SJCRH30 (cell line): ENCODE measurements at places on chromosomes 2 and 18. TPM values are rescaled to one million over a fixed set of nuclear protein-coding genes. Genes with fewer than 3 reads are reported as not detected.

The COL6A3 gene
- total RNA-seq: 0.04 TPM in 1 of 2 replicates, not detected in the other

The TDRD15 gene
- 0.02 TPM in 1 of 2 replicates, not detected in the other for total RNA-seq

The BABAM2 gene
- total RNA-seq: 33.2 and 37.3 TPM in 2 replicates

The PEX13 gene
- total RNA-seq: 37.9 and 40.0 TPM in 2 replicates

The CENPA gene
- 50.2 and 52.9 TPM in 2 replicates for total RNA-seq

The ACVR1C gene
- total RNA-seq: 2.8 and 3.4 TPM in 2 replicates

The PLGLB1 gene
- 0.81 and 1.0 TPM in 2 replicates for total RNA-seq

The ZDBF2 gene
- 25.6 and 27.7 TPM in 2 replicates for total RNA-seq

The CFAP221 gene
- total RNA-seq: not detected in 2 replicates

DNA sequence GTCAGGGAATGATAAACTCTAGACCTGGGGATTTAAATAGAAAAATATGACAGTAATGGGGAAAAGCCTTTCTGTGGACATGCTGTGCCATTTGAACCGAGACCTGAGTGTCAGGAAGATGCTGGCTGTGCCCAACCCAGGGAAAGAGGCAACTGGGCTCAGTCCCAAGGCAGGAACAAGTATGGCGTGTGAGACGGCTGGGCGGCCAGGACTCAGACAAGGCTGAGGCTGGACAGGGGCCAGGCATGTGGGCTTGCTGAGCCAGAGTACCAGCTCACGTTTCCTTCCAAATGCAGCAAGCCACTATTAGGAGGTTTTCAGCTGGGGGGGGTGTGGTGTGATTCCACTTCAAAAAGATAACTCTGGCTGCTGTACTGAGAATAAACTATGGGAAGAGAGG, 92.4 kb downstream of the INPP5D start:
- DNase-seq: no peak

DNA sequence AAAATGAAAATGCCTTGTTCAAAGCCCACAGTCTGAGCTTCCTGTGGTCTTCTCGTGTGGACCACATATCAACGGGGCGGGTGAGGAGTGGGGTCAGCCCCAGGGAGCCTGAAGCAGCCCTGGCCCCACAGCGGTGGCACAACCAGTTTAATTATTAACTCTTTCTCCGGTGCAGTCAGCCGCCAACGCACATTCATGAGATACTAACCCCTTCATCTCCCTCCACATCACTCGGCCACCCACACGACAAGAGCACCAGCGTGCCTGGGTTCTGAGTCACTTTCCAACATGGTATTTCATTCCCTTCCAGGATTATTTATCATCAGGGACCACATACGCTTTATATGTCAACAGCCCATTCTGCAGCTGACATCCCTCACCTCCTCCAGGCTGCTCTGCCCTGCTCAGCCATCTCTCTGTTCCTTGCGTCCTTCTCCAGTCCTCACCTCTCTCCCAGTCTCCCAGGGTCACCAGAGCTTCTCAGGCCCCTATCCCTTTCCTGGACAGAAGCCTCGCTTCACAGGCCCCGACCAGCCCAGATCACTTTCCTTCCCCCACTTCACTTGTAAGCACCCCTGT, 48.0 kb upstream of the ID2 start:
- DNase-seq: peak; percentile 30

DNA sequence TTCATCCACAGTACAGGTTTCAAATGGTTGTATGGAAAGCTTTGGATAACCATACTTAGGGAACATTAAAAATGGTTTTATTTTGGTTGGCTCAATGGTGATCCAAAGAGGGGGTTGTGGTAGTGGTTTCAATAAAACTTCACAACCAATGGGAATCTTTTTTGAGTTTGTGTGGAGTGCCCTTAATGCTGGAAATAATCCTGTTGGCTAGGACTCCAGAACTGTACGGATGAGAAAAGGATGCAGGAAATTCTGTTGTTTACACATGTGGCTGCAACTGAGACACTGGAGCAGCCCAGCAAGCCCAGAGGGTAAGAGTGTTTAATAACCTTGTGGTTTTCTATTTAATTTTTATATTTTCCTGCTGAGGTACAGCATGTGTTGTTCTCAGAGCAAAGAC, at the start of gene CCDC102B:
TSS of gene CCDC102B (plus strand) at position 210 of the 400 bp plus-strand sequence. CDS start 38,684 bp downstream, outside the sequence.
- peak; percentile 38 for DNase-seq

DNA sequence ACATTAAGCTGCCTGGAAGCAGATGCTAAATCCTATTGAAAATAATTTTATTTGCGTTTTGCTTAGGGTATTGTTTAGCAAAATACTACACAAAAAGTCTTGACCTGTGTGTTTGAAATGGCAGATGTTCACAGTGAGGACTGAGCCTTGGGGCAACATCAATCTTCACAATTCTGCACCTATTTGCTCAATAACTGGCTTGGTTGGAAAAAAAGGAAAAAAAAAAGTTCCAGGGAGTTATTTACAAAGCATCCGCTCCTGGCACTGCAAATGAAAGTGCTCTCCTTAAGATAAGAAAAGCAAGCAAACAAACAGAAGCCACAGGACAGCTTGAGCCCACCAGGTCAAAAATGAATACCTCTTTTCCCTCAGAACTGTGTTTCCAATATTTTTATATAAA, 77.7 kb downstream of the MAP2 start:
- DNase-seq: no peak

DNA sequence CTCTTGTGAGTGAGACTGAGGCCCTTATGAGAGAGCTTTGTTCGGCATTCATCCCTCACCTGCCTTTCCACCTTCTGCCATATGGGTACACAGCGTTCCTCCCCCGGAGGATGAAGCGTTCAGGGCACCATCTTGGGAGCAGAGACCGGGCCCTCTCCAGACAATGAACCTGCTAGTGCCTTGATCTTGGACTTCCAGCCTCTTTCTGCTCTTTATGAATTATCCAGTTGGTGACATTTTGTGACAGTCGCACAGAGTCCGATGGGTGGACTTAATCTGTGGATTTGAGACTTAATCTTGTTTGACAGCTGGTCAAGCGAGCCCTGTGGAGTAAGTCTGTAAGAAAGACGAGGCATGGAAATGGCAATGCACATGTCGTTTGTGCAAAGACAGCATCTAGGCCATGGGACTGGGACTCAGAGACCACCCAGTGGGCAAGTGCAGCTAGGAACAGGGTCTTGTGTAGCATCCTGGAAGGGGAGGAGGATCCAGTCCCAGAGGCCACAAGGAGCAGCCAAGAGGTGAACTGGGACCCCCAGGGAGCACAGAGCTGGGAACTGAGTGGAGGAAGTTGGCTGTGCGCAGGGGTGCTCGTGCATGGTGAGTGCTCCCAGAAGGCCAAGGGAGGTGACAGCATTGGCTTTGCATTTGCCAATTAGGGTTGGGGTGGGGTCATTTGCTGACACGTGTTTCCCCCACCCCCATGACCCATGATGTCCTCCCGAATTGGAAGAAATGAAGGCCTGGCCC, 69.5 kb upstream of the HDAC4 start:
- DNase-seq: no peak

GRCh38 chr2:15800495-15801329, 139.6 kb upstream of the MYCN start:
- no peak for DNase-seq

GRCh38 chr18:31512203-31512764, 14.3 kb downstream of the DSG2 start:
- DNase-seq: no peak

- DNase-seq: no peak
Observed at GRCh38 chr18:44356566-44357157, 324.0 kb upstream of the SETBP1 start.

GRCh38 chr2:147182260-147182659, 662.6 kb upstream of the ACVR2A start:
- no peak for DNase-seq

- no peak for DNase-seq
Observed at GRCh38 chr2:226411727-226412360, 387.8 kb downstream of the IRS1 start.

DNA sequence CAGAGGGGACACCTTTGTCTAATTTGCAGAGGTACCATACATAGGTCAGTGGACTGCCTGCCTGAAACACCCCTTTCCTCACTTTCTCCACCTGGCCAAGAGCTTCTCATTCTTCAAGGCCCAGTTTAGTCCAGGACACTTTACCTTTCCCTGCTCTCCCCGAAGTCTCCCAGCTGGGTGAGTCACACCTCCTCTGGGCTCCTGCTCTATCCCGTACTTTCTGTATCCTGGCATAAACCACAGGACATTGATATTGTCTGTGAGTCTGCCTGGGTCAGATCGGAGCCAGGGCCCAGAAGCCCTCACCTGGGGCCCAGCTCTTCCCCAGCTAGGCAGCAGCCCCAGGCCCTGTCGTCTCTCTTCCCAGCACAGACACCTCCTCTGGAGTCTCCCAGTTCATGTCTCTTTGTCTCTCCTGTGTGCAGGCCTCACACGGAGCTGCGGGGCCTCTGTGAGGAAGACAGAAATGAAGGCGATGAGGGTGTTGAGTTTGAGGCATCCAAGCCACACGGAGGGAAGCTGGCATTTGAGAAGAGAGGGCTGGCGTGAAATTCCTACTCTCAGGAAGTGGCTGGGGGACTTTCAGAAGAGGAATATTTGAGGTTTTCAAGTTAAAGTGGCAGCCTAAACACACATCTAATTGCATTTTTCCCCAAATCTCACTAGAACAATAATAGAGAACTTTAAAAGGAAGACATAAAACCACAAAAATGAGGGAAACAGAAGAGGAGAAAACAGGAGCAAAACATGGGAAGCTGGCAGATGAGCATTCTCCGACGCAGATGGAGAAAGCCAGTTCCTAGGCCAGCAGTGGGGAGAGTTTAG, 79.6 kb upstream of the LAPTM4A start:
- DNase-seq: peak; percentile 35

DNA sequence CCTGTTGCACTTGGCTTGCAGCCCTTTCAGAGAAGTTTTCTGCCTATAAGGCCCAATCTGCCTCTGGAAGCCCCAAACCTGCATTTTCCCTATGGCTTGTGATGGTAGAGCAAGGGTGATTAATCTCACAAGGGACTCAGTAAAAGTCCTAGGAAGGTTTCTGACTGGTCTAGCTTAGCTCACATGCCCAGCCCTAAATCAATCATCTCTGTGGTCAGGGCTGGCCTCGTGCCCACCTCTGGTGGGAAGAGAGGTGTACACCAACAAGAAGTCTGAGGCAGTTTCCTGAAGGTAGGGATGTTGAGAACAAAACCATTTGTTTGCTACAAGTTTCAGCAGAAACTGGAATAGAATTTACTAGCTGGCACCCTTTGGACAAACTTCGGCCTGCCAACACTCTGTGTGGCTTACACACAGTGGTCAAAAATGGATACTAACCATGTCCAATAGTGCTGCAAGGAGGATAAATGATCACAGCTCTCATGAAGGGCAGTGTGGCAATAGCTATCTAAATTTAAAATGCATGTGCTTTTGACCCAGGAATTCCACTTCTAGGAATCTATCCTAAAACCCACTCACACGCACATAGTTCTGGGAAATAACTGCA, 96.4 kb downstream of the EN1 start:
- DNase-seq: no peak

DNA sequence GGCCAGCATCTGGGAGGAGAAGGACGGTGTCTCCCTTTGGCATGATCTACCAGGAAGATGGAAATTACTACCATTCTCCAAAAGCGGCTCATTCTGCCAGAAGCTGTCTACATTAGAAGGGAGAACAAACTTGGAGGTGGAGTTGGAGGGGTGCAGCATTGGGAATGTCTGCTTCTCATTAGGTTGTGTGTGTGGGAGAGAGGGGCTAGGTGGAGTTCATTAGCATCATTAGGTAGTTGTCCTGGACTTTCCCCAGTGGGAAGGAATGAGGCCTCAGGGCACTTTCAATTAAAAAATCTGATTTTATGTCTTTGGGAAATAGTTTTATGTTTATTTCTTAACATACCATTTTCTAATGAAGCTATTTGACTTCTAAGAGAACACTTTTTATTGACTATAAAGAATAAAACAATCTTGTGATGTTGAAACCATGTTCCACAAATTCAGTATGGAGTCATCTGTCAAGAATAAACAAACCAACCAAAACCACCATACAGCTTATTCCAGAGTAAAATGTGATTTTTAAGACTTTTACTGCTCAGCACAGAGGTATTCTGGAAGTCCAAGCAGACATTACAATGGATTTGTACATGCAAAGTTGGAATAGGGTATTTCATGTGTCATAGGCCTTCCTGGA, 60.6 kb downstream of the VAPA start:
- DNase-seq: no peak

DNA sequence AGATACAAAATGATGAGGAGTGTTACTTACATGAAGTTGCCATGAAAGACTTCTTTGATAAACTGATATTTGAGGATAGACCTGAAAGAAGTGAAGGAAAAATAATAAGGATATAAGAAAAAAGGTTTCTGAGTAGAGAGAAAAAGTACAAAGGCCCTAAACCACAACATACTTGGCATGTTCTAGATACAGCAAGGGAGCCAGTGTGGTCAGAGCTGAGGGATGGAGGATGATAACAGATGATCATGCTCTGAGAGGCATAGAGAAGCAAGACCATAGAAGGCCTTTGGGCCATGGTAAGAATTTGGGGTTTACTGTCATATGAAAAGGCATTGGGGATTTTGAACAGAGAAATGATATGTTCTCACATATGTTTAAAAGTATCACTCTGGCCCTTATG, 424.1 kb upstream of the CHST9 start:
- DNase-seq: no peak

DNA sequence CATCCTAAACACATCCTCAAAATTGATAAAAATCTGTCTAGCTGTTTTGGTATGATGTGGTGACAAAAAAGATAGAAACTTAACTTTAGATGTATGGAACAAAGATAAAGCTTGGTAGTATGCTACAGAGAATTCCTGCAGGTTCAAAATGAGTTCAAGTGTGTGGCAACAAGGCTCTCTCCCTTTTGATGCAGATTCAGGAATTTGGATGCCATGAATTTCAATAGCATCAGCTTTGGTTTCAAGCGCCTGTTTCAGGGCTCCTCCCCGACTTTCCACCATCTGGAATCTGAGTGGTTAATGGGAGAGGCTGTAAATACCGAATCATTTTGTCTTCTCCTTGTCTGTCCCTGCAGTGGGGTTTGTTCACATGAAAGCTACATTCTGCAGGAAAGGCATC, 180.6 kb downstream of the MTX2 start:
- no peak for DNase-seq

- peak; percentile 56 for DNase-seq
Observed at GRCh38 chr2:86072271-86072858, 33.3 kb downstream of the POLR1A start.

- DNase-seq: no peak
Observed at GRCh38 chr2:126889496-126890135, 9.1 kb upstream of the TEX51 start.

DNA sequence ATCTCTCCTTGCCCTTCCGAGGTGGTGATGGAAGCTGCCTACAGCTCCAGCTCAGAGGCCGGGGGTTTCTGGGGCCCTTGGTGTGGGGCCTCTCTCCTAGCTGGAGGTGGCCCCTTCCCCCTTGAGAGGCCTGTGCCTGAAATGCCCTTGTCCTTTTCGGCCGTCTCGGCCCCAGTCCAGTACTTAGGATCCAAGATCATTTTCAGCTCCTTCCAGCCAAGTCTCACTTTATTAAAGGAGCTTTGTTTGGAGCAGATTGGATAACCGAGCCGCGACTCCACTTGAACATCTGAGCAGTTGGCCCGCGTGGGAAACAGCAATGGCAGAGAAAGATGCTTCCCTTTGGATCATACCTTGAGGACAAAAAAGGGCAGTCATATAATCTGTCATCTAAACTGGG, 125.0 kb downstream of the NEDD4L start:
- DNase-seq: no peak

DNA sequence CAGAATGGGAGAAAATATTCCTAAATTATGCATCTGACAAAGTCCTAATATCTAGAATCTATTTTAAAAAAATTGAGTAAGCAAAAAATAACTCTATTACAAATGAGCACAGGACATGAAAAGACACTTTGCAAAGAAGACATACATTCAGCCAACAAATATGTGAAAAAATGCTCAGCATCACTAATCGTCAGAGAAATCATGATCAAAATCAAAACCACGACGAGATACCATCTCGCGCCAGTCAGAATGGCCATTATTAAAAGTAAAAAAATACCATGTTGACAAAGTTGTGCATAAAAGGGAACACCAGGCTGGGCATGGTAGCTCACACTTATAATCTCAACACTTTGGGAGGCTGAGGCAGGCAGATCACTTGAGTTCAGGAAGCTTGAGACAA, 63.5 kb downstream of the EVA1A start:
- DNase-seq: no peak
